ENCODE measurements at places on chromosomes 16 and 17. TPM values are rescaled to one million over a fixed set of nuclear protein-coding genes. Genes with fewer than 3 reads are reported as not detected.

TTLL6 gene
- total RNA-seq, result 1.5 TPM

PTX4 gene
- not detected for total RNA-seq

ITGAX gene
- total RNA-seq, result 6.5 TPM

EXOC3L1 gene
- total RNA-seq, result 13.8 TPM

- peak; percentile 95 for DNase-seq
Measured at GRCh38 chr17:73474370-73474988, 162.7 kb upstream of the CDC42EP4 start.

- no peak for DNase-seq
Measured at GRCh38 chr17:39261286-39261685, 35.5 kb upstream of the STAC2 start.

- no peak for DNase-seq
Measured at GRCh38 chr17:17741349-17742023, 60.2 kb downstream of the RAI1 start.

GRCh38 chr17:56629531-56630075 lies 36.1 kb downstream of the NOG start:
- DNase-seq, result no peak

DNA sequence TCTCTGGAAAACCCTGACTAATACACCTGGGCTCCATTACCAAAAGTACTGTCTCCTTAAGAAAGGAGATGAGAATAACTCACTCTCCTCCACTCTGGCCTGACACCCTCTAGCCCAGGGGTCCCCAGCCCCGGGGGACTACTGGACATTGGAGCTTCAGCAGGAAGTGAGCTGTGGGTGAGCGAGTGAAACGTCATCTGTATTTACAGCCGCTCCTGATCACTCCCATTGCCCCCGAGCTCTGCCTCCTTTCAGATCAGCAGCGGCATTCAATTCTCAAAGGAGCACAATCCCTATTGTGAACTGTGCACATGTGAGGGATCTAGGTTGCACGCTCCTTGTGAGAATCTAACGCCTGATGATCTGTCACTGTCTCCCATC lies 126.3 kb upstream of the TNRC6C start:
- DNase-seq, result no peak

- no peak for DNase-seq
Measured at GRCh38 chr16:15049581-15050180, 6.2 kb downstream of the NTAN1 start.

DNA sequence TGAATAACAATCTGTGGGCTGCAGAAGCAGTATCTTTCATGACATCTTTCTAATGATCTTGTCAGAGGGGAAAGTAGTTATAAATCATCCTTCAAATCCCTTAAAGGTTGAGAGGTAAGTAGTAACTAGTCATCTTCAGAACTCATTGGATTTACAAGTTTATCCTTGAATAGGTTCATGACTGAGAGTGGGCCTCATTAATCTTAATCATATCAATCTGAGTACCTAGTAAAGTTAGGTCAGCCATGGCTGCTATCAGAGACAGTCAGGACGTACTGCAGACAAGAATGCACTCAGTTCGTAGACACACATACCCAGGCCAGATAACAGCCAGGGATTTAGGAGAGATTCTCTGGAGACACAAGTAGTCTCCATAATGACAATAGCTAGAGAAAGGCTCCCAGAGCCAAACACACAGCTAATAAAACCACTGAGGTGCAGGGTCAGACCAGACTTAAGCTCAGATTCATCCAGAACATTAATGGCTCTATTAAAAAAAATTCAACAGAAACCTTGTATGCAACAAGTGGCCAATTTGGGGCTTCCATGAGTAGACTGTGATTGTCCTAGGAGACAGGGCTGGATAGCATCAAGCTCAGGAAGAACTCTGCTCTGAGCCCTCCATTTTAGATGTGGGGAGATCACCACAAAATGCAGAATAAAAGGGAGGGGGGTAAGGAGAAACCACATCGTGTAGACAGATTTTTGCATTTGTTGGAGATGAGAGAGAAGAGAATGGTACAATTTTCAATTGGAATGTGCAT lies 65.8 kb downstream of the TBX4 start:
- DNase-seq, result no peak

- DNase-seq, result peak; percentile 34
Measured at GRCh38 chr16:4098501-4098900, 17.7 kb downstream of the ADCY9 start.

GRCh38 chr16:47052666-47053640 lies 79.5 kb upstream of the DNAJA2 start:
- DNase-seq, result no peak

- DNase-seq, result no peak
Measured at GRCh38 chr16:84036982-84037425, 5.6 kb downstream of the SLC38A8 start.

DNA sequence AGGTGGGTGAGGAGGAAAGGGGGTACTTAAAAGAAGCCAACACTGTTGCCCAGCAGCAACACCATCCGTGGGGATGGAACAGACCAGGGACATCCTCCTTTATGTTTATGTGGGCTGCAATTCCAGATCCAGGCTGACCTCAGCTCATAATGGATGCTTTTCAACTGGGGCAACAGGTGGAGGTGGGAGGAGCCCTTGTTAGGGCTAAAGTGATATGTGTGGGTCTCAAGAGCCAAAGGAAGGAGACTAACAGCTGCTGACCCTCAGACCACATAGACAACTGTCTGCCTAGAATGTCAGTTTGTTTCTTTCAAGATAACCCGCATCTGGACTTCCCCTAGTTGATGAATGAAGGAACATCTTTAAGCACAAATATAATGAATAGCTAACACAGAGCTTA lies 2.0 kb upstream of the INPP5K start:
- DNase-seq, result no peak

GRCh38 chr16:871562-872345 lies 71.2 kb upstream of the GNG13 start:
- DNase-seq, result no peak

- DNase-seq, result no peak
Measured at GRCh38 chr17:59623151-59623550, 3.5 kb downstream of the CLTC start.
